ENCODE measurements at places on chromosomes 4 and X.

- DNase-seq: no peak
Observed at GRCh38 chr4:146333187-146333894, 119.0 kb downstream of the REELD1 start.

DNA sequence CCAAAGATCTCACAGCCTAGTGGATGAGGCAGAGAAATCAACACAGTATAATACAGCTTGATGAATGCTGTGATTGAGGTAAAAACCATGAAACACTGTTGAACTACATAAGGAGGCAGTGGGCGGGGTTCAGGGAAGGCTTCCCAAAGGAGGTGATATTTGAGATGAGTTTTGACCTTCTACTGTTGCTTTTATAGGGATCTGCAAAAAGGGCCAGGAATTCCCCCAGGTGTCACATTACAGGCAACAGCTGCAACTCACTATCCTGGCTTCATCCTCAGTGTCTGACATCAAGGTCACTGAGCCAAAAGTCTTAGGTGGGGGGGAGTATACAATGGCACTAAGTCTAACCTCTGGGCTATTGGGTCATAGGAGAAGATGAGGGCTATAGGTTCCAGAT is 185.7 kb upstream of the NRK start:
- no peak for DNase-seq

GRCh38 chrX:16137416-16138107 is 14.2 kb downstream of the GRPR start:
- no peak for DNase-seq

- no peak for DNase-seq
Observed at GRCh38 chrX:112863850-112864249, 23.2 kb upstream of the AMOT start.
